ENCODE measurements at places on chromosomes 12 and 14.

- no peak for DNase-seq
These were observed 263.2 kb downstream of the RAD51B start for GRCh38 chr14:68082698-68083291.

DNA sequence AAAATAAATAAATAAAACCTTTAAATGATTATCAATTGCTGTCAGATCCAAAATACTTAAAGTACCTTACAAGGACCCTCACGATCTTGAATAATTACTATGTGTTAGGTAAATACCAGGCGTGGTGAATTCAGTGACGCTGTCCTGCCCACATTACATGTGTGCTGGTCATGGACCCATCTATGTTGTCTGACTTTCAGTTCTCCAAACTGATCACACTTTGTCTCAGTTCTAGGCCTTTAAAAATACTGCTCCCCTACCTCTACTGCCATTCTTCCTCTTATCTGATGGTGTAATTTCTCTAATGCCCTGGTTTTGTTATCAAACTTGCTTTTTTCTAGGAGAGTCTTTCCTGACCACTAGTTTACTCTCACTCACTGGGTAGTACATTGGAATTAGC, 520.7 kb downstream of the TRHDE start:
- no peak for DNase-seq

DNA sequence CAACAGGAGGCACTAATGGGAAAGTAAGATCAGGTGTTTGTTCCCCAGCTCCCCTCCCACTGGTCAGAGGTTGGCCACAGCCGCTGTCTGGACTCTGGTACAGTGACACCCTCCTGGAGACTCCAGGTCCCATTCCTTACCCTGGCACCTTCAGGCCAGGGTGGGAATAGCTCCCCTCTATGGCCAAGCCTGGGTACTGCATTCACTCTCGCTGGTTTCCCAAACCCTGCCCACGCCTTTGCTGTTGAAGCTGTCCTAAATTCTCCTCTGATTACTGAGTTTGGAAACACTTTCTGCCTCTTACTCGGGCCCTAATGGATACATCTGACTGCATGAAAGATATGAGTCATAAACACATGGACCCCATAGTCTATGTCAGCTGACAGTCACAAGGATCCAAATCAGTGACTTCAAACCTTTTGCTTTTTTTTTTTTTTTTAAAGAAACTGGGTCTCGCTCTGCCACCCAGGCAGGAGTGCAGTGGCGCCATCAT, 17.9 kb downstream of the HRK start:
- no peak for DNase-seq

DNA sequence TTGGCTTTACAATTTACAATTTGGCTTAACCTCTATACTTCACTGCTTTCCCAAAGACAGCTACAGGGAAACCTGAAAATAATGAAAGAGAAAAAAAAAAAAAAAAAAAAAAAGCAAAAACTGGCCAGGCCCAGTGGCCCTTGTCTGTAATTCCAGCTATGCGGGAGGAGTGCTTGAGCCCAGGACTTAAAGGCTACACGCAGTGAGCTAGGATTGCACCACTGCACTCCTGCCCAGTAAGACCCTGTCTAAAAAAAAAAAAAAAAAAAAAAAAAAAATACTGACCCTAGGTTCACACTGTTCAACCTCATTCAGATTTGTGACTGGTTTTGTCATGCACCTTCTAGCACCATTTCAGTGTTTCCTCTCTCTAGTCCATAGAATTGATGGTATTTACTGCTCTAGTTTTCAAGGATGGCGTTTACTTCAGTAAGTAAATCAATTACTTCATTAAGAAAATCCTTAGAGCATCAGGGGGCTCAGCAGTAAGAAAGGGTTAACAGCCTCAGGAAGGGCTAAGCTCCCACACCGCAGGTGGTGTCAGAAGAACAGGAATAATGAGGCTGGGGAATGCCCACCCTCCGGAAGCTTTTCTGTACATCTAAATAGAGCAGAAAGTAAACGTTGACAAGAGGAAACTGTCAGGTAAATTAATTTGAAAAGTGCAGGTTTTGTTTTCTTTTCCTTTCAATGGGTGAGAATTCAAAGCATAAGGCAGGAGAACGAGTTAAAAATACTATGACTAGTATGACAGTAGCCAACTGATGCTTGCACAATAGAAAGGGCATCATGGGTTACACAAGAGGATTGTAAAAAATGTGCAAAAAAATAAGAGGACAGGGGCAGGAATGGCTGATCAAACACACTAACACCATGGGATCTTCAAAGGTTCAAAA, 115.0 kb upstream of the MDM1 start:
- DNase-seq, result no peak

DNA sequence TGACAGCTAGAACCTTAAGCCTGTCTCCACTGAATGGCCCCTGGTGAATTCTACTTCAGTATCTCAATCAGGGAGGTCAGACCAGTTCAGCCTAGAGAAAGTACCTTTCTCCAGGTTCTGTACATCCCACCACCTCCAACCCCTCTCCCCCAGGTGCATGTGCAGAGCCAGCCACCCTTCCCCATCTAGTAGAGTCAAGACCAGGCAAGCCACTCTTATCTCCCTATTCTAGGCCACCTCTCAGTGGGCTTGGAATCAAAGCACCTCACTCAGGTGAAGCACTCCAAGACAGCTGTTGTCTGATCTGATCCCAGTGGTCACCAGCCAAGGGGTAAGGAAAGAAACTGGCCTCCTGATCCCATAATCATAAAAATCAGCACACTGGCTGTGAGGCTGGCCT, 340.9 kb downstream of the BCL11B start:
- peak; percentile 12 for DNase-seq

- DNase-seq, result peak; percentile 74
These were observed 17.9 kb upstream of the RCOR1 start for GRCh38 chr14:102574281-102575159.

GRCh38 chr14:55332654-55333570, 61.7 kb downstream of the FBXO34 start:
- DNase-seq, result no peak

- peak; percentile 30 for DNase-seq
These were observed 27.6 kb upstream of the GALNT9 start for GRCh38 chr12:132356691-132357622.

GRCh38 chr12:111130336-111130735, 210.0 kb upstream of the MYL2 start:
- DNase-seq, result no peak

DNA sequence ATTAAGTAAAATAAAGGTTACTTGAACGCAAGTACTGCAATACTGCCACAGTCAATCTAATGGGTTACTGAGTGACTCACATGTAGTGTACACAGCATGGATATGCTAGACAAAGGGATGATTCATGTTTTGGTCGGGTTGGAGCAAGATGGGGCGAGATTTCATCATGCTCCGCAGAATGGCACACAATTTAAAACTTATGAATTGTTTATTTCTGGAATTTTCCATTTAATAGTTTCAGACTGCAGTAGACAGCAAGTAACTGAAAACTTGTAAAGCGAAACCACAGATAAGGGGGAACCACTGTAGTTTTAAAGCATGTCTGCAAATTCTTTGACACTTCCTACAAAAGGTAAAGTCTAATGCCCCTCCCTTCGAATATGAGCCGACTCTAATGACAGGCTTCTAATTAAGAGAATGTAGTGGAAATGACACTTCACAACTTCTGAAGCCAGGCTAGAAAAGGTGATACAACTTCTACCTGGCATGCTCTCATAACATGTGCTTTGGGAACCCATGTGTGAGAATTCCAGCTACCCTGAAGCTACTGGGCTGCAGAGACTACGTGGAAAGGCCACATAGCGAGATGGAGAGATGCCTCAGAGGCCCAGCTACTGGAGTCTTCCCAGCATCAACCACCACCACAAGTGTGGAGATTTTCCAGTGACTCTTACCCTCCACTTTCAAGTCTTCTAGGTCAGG, 13.9 kb upstream of the TCP11L2 start:
- no peak for DNase-seq

- DNase-seq, result no peak
These were observed 40.0 kb downstream of the FGD6 start for GRCh38 chr12:95177201-95177768.

Measured in aorta (tissue), 5 donors.